ENCODE measurements at places on chromosomes 6 and 20.

GRCh38 chr6:72580281-72580940, 41.5 kb upstream of the KCNQ5 start:
- DNase-seq, result no peak

- DNase-seq, result no peak
These were observed 26.7 kb upstream of the COL10A1 start for GRCh38 chr6:116152620-116153019.

DNA sequence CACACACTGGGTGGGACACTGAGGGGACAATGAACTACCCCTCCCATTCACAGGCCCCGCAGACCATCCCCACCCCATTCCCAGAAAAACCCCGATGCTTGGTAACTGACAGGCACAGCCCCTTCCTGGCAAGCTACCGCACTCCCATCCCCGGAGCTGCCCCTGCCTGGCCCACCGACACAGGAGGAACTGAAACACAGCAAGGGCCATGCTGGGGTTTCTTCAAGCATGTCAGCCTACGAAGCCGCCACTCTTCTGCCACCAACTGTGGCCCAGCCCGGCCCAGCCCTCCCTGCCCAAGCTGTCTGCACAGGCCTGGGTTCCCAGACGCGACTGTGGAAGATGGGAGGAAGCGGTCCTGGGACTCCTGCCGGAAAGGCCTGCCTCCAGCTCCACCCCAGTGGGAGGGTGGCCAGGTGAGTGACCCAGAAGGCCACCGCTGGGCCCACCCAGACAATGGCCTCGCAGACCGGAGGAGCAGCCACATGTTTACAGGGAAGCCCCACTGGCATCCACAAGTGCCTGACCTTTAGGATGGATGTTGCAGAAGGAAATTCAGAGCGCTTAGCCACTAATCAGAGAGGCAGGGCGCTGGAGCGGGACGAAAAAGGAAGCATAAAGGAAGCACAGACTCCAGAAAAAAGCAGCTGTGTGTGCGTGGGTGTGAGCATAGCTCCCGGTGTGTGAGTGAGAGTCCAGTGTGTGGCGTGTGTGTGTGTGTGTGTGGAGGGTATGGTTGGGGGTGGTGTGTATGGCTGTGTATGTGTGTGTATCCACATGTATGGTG, 91.6 kb downstream of the PRND start:
- DNase-seq, result no peak

- no peak for DNase-seq
These were observed 635 bp downstream of the SLC35B3 start for GRCh38 chr6:8434727-8435092.

- no peak for DNase-seq
These were observed 95.0 kb downstream of the CDH26 start for GRCh38 chr20:60053125-60053817.

- no peak for DNase-seq
These were observed 96.2 kb downstream of the THBS2 start for GRCh38 chr6:169157197-169158148.

DNA sequence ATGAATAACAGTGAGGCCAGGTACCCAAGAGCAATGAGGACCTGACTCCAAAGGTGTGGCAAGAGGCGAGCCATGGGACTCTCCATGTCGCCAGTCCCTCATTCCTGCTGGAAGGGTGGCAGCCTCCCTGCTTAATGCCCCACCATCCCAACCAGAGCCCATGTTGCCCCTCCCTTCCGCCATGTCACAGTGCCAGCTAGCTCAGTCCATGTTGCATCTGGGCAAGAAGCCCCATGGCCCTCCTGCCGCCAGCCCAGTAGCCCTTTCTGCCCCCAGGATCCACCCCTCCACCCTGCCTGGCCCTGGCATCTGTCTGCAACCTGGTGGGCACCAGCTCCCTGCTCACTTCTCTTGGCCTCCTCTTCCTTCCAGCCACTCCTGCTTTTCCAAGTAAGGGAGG, 6.0 kb upstream of the CPNE5 start:
- no peak for DNase-seq

DNA sequence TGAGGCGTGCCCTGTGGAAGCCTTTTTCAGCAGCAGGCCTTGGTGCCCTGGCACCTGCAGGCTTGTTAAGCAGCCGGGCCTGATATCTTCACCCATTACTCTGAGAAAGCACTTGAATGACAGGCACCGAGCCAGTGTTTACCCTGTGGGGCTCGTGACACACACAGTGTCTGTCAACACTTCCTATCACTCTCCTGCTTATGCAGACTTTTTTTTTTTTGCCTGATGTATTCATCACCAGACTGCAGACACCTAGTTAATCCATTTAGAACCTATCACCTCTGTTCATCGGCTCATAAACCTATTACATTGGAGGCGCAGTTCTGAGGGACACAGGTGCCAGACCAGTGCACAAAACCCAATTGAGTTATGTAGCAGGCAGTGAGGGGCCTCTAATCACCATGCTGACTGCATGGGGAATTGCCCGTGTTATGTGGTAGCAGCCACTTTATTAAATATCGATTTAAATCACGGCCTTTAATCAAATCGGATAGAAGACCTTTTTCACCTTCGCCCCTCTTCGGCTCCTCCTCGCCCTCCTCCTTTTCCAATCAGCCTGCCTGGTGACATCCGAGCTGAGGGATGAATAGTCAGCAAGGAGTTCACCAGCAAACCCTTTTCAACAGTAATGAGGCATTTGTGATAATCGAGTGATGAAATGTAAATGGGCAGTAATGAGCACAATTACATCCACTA, 962.9 kb upstream of the SLC35B3 start:
- no peak for DNase-seq

GRCh38 chr6:44629636-44630035, 242.1 kb downstream of the CDC5L start:
- no peak for DNase-seq

GRCh38 chr6:126300126-126300525, 39.8 kb upstream of the CENPW start:
- DNase-seq, result no peak

DNA sequence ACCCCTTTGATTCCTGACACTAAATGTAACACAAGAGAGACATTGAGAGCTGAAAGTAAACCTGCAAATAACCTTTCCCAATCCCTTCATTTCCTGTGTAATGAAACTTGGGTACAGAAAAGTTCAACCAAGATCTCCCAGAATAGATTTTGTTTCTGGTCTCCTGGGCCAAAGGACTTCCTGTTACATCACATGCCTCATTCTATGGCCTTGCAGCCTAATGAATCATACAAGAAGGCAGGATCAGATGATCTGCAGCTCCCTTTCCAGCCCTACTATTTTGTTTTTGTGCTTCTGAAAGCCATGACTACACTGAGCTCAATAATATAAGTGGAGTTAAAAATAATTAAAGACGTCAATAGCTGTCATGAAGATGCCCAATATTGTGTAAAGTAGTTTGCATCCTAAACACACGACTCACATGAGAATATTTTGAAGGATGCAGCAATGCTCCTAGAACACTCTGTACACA, 73.4 kb upstream of the NOX3 start:
- DNase-seq, result no peak

- DNase-seq, result no peak
These were observed 661 bp downstream of the LCA5 start for GRCh38 chr6:79536585-79536953.

GRCh38 chr6:52538252-52538900, 38.5 kb downstream of the TRAM2 start:
- DNase-seq, result no peak

GRCh38 chr6:158170656-158171081, 2.5 kb downstream of the GTF2H5 start:
- DNase-seq, result no peak

GRCh38 chr20:33532753-33533459, 43.0 kb downstream of the CBFA2T2 start:
- no peak for DNase-seq

- no peak for DNase-seq
These were observed 351.7 kb downstream of the CDH4 start for GRCh38 chr20:61603715-61604114.

GRCh38 chr6:158757753-158758090, 61.4 kb downstream of the EZR start:
- no peak for DNase-seq

GRCh38 chr20:5030348-5031205, 29.3 kb upstream of the SLC23A2 start:
- DNase-seq, result no peak

DNA sequence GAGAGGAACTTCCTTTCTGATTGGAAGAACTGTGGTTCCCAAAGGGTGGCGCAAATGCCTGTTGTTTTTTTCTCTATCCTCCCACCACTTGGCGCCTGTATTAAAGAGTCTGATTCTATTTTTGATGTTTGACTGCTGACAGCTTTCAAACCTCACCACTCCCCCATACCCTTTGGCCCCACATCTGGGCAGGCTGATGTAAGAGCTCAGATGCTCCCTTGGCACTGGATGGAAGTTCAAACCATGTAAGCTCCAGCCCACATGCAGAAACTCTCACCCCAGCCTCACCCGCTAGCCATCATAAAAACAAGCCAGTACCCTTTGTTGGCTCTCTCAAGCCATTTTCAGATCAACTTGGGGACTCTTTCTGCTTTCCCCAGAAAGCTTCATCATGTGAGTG, 20.0 kb upstream of the TMEM14A start:
- no peak for DNase-seq

DNA sequence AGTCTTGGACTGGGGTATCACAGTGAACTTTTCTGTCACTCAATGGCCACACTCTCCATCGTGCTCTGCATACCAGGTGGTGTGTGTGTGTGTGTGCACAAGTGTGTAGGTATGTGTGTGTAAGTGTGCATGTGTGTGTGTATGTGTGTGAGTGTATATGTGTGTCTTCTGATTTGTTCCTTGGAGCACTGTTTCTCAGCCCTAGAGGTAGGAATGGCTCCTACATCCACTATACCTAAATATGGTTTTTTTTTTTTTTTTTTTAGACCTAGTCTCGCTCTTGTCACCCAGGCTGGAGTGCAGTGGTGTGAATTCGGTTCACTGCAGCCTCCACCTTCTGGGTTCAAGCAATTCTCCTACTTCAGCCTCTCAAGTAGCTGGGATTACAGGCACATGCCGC, 236.6 kb downstream of the PHF3 start:
- DNase-seq, result no peak

GRCh38 chr6:35486005-35486925, 10.6 kb downstream of the TEAD3 start:
- DNase-seq, result peak; percentile 76

- DNase-seq, result no peak
These were observed 42.3 kb downstream of the STK38 start for GRCh38 chr6:36504982-36505381.

DNA sequence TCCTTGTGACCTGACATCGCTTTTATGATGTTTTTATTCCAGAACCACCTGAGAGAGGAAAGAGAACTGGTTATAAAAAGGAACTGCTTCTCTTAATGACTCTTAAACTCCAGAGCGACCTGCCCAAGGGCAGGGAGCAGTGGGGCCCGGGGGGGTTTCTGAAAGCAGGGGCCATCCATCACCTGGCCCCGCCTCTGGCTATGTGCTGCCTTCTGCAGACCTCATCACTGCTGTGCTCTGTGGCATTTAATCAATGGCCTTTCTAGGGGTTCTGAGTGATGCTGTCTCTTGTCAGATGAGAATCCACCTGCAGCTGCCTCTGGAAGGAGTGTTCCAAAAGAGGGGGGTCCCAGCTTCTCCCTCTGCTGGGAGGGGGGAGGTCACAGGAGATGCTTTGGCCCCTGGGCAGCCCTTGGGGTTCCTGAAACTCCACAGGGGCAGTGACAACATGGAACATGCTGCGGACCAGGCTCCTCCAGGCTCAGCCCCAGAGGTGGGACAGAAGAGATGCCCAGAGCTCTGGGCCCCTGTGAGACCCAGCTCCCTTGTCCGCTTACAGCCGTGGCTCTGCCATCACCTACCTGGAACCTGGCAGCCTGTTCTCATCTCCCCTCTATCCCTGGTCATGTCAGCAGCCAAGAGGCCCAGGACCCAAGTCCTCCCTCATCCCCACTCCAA, 177.1 kb upstream of the SULF2 start:
- no peak for DNase-seq

- no peak for DNase-seq
These were observed 34.7 kb upstream of the TBXT start for GRCh38 chr6:166202321-166202733.

- no peak for DNase-seq
These were observed 5.1 kb downstream of the C6orf132 start for GRCh38 chr6:42137194-42137753.

DNA sequence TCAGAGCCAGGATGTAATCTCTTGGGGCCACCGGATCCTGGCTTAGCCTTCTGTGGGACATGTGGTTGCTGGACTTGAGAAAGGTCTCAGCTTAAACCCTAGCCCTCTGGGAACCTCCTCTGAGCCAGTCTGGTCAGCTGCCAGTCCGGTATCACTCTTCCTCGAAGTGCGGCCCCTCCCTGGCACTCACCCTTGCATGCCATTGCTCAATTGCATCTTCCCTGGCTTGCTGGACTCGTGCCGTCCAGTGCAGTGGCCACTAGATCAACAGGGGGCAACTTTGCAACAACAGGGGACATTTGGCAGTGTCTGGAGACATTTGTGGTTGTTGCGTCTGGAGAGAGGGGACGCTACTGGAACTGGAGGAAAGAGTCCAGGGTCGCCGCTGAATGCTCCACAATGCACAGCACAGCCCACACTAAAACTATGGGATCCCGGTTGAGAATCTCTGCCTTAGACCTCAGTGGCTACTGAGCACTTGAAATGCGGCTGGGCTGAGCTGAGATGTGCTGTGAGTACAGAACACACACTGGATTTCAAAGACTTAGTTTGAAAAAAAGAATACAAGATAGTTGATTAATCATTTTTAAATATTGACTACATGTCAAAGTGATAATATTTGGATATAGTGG, 152.1 kb downstream of the TFAP2C start:
- DNase-seq, result no peak

- DNase-seq, result no peak
These were observed 255.5 kb downstream of the KIF16B start for GRCh38 chr20:16317445-16318362.

DNA sequence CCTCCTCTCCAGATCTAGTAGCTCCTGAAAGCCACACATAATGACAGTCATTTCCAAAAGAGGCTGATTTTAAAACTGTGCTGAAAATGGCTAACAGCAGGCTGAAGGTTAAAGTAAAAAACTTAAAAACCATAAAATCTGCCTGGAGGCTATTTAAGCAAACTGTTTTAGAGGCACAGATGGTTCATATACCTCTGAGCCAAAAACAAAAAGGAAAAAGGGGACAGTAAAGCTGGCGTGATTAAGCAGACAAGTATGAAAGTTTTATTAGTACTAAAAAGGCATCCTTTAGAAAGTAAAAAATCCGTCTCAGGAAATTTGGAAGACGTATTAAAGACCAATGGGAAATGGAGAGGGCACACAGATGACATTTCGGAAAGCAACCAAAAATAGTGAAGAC, 55.8 kb downstream of the SOBP start:
- DNase-seq, result no peak

GRCh38 chr20:52569201-52569600, 377.6 kb upstream of the ZFP64 start:
- no peak for DNase-seq

Measured in mesothelial cell of epicardium (in vitro differentiated cells).